Fibroblast of skin of abdomen (primary cell): ENCODE measurements at places on chromosomes 2 and 18.
A peak's percentile ranks its signal among the peaks of the same experiment; 100 is the strongest.

DNA sequence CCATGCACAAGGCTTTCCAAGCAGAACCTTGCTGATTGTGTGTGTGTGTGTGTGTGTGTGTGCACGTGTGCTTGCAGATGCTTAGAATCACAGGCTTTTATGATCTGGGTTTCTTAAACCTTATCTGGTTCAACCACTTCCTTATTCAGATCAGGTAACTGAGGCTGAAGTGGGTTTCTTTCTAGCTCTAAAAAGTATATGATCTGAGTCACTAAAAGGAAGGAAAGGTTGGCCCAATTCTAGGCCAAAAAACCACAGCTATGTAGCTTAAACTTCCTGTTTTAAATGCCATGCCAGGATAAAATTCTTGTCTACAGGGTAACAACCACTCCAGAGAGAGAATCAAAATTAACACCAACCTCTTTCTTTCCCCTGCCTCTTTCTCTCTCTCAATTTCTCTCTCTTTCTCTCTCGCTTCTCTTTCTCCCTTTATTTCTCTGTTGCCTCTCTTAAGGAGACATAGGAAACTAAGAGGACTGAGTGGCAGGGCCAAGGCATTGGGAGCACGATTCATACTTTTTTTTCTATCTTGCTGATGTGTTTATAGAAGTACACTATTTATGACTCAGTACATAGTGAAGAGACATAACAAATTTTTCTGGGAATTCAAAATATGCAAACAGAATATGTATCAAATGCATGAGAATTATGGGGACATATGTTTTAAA is 140.3 kb downstream of the TRIB2 start:
- peak; percentile 83 for DNase-seq

DNA sequence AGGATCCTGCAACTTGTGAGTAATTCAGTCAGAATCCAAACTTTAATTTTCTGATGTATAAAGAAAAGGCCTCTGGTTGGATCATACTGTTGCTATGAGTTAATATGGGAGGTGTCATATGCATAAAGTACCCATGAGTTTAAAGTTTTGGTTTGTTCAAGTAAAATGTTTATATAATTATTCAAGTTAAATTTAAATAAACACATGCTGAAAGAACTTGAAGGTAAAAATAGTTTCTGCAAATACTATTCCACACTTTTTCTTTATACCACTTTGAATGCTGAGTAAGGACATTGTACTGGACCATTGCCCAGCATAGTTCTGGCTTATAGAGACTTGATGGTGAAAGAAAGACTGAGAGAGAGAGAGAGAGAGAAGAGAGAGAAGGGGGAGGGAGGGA is 30.7 kb downstream of the PKP4 start:
- DNase-seq, result peak; percentile 66

- peak; percentile 36 for DNase-seq
These were observed 8.4 kb downstream of the DSEL start for GRCh38 chr18:67508146-67508545.

- DNase-seq, result peak; percentile 19
These were observed 38.7 kb upstream of the CREB1 start for GRCh38 chr2:207491086-207491485.

DNA sequence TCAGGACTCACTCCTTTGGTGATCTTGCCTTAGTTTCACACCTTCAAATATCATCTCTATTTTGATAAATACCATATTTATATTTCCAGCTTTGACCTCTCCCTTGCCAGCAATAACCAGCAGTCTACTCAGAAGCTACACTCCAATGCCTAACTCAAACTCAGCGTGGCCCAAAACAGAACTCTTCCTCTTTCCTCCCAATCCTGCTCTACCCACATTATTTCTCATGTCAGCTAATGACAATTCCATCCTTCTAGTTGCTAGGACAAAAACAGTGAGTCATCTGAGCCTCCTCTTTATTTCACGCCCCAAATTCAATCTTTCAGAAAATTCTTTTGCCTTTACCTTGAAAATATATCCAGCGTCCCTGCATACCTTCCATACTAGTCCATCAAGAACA is 23.5 kb downstream of the CYRIA start:
- DNase-seq, result no peak

DNA sequence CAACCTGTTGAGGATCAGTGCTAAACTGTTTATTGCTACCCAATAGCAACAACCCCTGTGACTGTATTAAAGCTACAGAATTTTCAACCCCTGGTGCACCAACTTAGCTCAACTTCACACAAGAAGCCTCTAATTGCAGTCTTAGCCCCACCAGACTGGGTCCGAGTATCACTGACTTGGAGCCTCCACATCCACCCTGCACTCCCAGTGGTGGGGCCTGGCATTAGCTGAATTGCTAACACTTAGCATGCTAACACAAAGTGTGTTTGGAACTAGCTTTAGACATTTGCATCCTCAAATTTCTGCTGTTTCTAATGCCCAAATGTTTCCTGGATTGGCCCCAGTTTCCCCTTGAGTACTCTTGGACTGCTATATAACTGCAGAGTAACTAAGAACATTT is 298.6 kb downstream of the AGPS start:
- no peak for DNase-seq

DNA sequence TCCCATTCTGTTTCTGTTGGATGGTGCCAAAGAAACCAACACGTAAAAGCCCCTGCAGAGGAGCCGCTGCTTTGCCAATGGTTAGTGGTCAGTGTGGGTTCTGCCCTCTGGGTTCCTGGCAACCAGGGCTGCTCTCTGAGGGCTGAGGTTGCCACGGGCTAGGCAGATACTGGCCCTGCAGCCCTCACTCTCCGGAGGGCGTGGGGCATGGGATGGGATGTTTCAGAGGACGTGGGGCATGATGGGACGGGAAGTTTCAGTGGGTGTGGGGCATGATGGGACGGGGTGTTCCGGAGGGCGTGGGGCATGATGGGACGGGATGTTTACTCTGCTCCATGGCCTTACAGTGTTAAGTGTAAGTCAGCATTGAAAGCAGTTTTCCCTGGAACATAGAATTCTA is 34.2 kb downstream of the ADI1 start:
- DNase-seq, result no peak

GRCh38 chr2:114661971-114662939 is 219.8 kb downstream of the DPP10 start:
- DNase-seq, result peak; percentile 2

GRCh38 chr18:37383846-37384595 is 181.6 kb downstream of the CELF4 start:
- no peak for DNase-seq

GRCh38 chr2:100202567-100202966 is 60.2 kb upstream of the AFF3 start:
- DNase-seq, result no peak

DNA sequence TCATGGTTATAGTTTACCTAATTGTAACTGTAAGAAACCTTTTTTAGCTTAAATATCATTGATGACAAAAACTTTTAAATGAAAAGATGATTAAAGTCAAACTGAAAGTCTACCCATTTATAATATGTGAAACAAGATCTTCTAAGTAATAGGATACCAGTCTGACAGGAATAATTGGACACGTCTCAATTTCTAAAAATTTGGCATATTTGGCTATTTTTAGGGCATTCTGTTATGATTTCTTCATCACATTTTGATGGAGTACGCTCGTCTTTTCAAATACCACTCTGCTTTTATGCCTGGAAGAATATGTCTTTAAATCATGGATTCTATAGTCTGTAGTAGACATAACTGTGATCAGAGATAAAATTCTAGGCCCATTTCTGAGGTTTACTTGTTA is 1.3 kb downstream of the R3HDM1 start:
- peak; percentile 6 for DNase-seq

GRCh38 chr2:226579519-226579918 is 220.1 kb downstream of the IRS1 start:
- DNase-seq, result peak; percentile 54

DNA sequence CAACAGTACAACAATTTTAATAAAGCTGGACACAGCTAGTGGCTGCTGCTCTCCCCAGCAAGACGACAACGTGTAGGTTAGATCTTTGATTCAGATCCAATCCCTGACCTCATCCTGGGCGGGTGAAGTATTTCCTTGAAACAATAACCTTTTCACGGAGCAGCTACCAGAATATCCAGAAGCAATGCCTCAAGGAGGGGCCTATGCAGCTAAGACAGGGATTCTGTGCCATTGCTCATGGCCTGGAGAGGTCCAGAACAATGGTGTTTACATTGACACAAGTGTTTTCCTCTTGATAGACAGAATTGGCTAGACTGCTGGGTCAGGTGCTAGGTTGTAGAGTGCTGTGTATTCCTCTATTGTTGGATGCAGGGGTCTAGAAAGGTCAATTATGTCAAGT is 520.1 kb downstream of the BCL11A start:
- DNase-seq, result no peak

- DNase-seq, result no peak
These were observed 408.7 kb upstream of the HS6ST1 start for GRCh38 chr2:128727404-128727803.

- peak; percentile 88 for DNase-seq
These were observed 93.0 kb upstream of the SLC39A10 start for GRCh38 chr2:195563857-195564512.

DNA sequence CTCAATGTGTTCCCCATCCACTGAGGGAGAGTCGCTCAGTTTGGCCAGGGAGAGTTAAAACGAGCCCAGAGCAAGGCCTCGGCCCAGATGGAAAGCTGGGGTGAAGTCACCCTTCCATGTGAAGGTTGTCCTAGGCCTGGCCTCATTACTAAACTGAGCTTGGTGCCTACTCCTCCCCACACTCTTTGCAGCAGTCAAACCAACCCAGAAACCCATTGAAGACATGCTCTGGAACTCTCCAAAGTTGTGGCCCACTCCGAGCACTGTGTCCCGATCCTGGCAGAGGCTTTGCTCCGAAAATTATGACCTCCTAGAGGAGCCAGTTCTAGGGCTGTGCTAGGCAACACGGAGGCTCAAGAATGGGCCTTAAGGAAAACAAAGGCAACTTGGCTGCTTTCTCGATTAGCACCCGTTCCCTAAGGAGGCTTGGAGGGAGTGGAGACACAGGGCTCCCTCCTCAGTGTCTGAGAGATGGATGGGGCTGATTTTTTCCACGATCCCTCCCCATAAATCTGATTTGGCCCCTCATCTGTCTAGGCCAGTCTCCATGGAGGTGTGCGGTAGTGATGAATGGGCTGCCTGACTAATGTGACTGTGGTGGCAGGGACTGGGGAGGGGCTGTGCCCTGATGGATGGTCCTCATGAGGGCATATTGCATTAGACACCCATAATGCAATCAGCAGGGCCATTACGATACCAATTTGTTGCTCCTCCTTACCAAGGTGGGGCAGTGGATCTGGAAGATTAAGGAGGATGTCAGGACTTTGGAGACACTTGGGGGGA is 11.7 kb upstream of the CYP26B1 start:
- no peak for DNase-seq

DNA sequence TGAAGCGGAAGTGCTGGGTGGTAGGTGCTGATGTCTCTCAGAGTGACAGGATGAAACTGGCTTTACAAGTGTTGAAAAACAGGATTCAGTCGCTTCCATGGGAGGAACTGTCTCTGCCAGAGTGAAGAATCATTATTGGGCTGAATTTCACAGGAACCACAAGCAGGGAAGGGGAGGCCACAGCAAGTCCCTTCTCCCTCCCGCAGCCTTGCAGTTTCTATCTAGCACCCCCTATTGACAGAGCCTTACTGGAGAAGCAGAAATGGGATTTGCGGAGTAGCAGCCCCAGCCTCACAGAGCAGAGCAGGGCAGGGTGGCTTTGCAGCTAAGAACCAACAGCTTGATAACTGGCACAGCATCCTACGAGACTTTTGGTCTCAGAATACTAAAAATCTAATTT is 33.3 kb upstream of the RMP24 start:
- no peak for DNase-seq

DNA sequence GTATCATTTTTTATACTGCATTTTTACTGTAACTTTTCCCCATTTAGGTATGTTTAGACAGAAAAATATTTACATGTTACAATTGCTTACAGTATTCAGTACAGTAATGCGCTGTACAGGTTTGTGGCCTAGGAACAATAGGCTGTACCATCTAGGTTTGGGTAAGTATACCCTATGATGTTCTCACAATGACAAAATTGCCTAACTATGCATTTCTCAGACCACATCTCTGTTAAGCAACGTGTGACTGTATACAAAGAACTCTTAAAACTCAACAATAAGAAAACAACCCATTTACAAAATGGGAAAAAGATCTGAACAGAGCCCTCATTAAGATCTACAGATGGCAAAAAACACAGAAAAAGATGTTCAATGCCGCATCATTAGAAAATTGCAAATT is 29.4 kb downstream of the FAM210A start:
- DNase-seq, result no peak

DNA sequence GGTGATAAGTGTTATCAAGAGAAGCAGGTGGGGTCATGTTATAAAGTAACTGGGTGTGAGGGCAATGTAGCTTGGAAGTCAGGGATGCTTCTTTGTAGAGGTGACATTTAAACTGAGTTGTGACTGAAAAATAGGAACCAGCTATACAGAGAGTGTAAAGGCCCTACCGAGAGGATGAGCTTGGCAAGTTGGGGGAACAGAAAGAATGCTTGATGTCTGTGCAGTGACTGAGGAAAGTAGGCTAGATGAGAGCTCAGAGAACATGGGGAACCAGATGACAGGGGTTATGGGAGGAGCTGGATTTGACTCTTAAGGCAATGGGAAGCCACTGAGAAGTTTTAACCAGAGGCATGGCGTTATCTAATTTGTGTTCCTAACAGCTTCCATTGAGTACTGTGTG is 115.3 kb downstream of the DOCK10 start:
- no peak for DNase-seq

GRCh38 chr2:2714408-2714807 is 383.3 kb upstream of the MYT1L start:
- no peak for DNase-seq

- DNase-seq, result no peak
These were observed at the start of gene TMEM182 for GRCh38 chr2:102761763-102762162. TSS of gene TMEM182 (plus strand) at chr2:102762031. CDS start at chr2:102762218, 187 bp downstream.

DNA sequence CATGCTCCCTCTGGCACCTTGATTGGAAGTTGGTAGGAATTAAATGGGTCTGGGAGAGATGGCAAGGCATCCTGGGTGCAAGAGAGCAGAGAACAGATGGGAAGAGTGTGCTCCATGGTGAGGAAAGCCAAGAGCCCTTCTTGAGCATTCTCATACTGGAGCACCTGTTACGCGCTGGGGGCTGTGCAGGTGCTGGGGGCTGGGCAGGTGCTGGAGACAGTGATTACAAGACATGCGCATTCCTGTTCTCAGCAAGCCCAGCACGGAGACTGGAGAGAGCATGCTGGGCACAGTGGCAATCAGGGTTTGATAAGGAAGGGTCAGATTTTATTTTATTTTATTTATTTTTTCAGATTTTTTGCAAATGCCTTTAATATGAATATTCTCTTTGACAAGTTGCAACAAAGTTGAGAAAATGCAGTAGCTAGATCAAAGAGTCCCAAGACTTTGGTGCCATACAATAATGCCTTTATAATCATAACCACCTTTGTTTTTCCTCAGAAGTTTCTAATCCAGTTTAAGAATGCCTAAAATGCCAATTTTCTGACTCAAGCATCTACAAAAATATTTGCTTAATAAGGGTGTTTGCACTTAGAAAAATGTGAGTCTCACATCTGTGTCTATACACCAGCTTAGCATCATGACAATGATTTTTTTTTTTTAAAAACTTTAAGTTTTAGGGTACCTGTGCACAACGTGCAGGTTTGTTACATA is 193.3 kb downstream of the RNF152 start:
- peak; percentile 37 for DNase-seq
